Inflammatory macrophage (primary cell): ENCODE measurements at places on chromosomes 5 and 9.
A peak's percentile ranks its signal among the peaks of the same experiment; 100 is the strongest.

DNA sequence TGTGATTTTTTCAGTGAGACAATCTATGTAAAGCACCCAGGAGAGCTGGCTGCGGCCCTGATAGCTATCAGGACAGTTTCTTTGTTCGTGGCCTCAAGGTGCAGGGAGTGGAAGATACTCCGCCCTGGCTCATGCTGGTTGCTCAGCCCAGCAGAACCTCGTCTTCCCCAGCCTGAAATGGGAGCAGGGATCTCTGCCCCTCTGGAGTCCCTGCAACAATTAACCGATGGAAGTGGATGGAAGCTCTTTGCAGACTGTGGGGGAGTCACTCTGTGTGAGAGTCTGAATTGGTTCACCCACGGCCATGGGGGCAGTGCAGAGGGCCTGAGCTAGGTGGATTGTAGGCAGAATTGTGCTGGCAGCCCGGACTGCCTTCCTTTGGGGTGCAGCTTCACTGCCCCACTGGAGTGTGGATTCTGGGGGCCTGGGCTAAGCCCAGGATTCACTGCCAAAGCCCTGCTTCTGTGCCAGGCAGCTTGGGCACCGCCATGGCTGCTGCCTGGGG lies 2.8 kb downstream of the AIF1L start:
- DNase-seq = no peak

DNA sequence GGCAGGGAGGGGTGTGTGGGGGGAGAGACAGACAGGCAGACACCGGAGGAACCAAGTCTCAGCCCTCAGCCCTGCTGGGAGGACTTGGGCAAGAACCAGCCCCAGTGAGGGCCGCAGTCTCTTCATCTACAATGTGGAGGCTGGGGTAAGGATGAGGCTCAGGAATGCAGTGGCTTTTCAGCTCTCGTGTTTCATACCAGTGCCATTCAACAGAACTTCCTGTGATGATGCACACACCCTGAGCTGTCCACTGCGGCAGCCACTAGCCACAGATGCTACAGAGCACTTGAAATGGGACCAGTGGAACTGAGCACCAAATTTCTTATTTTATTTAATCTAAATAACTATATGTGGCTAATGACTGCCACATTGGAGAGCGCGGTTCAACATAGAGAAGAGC lies 10.7 kb downstream of the CAMK2A start:
- no peak for DNase-seq

GRCh38 chr9:101530076-101530711 lies 3.5 kb upstream of the RNF20 start:
- DNase-seq = peak; percentile 85

GRCh38 chr9:116423149-116423548 lies 264.0 kb upstream of the TRIM32 start:
- DNase-seq = no peak

GRCh38 chr9:137241490-137242268 lies 592 bp downstream of the TUBB4B start:
- DNase-seq = peak; percentile 50

GRCh38 chr5:107739661-107740060 lies 68.9 kb upstream of the EFNA5 start:
- no peak for DNase-seq

DNA sequence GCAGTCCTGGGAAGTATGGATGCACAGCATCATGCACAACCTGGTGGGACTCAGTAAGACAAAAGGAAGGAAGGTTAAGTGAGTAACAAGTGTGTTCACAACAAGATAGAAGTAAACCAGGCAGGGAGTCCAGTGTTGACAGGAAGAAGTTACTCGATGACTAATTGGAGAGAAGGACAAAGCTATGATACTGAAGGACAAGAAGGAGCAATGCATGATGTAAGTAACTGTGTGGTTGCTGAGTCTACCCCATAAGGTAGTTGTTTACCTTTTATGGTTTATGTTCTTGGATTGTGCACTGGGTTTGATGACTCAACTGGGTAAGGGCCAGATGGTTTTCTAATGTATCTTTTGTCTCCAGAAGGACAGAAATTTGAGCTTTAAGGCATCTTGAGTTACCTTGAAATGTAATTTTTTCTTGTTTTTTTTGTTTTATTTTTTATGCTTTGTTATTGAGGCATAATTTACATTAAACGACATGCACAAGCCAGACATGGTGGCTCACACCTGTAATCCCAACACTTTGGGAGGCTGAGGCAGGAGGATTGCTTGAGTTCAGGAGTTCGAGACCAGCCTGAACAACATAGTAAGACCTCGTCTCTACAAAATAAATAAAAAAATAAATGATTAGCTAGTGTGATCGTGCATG lies 89.2 kb upstream of the CAST start:
- no peak for DNase-seq

DNA sequence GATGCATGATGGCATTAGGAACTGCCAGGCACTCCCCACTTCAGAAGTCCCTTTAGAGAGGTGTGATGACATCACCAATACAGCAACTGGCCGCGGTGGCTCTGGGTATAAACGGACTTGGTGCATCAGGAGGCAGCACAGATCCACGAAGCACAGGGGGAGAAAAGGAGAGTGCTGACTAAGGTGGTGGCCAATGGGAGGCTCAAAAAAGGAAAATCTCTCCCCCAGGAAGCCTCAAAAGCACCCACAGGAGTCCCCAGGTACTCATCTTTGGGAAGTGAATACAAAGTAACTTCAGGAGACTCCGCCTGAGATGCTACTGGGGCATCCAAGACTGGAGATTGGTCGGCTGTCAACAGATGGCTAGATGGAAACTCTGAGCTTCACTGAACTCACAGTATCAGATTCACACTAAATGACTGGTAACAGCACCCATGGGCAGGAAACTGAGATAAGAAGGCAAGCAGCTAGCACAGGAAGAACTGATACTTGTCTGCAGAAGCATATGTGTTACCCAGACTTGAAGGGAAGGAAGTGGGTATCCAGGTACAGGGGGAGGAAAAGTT lies 7.6 kb downstream of the TTC39B start:
- no peak for DNase-seq

GRCh38 chr5:149320791-149321330 lies 24.4 kb upstream of the GRPEL2 start:
- DNase-seq = no peak

DNA sequence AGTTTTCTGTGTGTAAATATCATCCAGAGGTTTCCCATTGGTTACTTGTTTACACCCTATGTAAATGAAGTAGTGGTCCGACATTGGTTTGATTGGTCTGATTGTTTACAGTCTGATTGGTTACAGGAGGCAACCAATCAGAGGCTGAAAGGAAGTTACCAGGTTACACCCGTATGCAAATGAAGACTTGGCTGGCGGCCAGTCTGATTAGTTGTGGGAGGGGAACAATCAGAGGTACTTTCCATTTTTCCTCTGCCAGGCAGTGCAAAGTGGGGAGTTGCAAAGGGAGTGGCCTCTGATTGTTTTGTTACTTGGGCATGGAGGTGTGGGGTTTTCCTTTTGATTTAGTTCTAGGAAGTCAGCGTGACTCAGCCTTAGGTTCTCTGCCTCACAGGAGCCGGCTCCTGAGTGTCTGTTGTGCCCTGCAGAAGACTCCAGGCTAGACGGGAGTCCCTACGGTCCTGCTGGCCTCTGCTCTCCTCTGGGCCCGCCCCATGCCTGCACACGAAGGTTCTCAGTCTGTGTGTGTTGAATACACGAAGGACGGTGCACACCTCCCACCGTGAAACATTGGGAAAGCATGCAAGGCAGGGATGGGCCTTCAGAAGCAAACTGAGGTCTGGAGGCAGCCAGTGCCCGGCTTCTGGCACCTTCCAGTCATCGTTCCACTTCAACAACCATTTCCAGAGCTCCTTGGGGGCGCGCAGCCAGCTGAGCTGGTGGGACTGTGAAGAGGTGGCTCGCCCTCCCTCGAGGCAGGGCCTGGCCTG lies 42.9 kb downstream of the OLFM1 start:
- no peak for DNase-seq

DNA sequence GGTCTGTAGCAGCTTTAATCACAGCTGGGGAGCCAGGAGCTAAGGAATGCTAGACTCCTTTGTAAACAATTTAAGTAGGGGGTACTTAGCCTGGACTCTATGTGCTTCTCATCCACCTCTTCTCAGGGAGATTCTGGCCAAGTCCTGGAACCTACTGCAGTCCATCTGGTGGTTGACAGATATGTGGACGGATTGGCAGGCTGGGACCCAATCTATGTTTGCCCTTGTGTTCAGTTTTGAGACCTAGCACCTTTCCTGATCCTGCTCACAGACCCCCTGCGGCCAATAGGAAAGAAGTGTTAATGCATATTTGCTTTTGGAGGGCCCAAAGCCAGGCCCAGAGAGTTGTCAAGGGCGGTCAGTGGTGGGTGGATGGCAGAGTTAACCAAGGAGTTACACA lies 6.4 kb downstream of the SLC22A5 start:
- DNase-seq = no peak

GRCh38 chr9:18422296-18423036 lies 51.5 kb upstream of the ADAMTSL1 start:
- DNase-seq = no peak

- DNase-seq = no peak
Measured at GRCh38 chr9:21754741-21755140, 47.7 kb upstream of the MTAP start.

DNA sequence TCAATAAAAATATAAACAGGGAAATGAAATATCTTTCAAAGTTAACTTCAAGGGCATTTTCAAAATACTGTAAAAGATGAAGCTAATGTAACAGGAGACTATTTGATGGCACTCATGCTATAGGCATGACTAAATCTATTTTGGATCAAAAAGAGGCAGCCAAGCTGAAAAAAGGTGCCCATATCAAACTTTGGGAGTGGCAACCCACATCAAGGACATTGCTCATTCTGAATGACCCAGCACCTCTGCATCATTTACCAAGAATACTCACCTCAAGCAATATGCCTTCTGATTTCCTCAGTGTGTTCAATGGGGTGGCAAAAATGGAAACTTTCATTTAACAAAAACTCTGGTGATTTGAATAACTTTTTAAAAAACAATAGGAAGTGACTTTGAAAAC lies 853.3 kb downstream of the TLE1 start:
- DNase-seq = no peak

- DNase-seq = no peak
Measured at GRCh38 chr9:6460189-6460768, 47.3 kb downstream of the UHRF2 start.

DNA sequence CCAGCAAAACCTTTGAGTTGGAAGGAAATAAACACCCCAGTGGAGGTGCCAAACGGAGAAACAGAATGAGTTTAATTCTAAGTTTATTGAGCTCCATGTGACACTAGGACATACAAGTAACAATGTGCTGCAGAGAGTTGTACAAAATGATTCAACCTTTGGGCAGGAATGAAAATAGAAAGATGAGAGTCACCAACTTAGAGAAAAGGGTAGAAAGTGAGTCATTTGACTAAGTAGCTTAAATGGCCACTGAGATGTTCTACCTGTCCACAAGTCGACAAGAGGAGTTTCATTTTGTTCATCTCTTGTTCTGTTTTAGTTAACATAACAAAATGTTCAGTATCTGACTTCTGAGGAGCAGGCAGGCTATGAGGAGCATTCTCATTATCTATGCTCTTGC lies 284.7 kb downstream of the NR2F1-AS1 start:
- DNase-seq = no peak

- no peak for DNase-seq
Measured at GRCh38 chr5:58683567-58683966, 100.7 kb downstream of the RAB3C start.

- DNase-seq = no peak
Measured at GRCh38 chr9:74478606-74479005, 18.5 kb upstream of the RORB start.

DNA sequence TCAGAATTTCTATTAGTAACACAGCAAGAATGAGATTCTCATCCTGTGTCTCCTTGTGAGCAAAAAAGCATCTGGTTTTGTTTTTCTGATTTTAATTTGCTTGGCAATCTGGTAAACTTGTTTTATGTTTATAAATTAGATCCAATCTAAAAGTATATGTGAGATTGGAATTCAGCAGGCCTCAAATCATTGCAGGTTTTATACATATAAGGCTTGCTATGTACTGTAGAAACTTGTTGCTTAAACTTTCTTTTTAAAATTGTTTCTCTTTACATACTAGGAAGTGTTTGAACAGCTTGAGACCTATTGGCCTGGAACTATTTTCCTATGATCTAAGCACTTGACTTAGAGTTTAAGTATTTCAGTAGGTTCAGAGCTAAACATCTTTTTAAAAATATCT lies 1037.8 kb downstream of the NR2F1-AS1 start:
- DNase-seq = no peak

GRCh38 chr5:113489299-113489698 lies 1.0 kb upstream of the MCC start:
- peak; percentile 80 for DNase-seq

- DNase-seq = no peak
Measured at GRCh38 chr5:67059744-67060490, 136.7 kb downstream of the CD180 start.

DNA sequence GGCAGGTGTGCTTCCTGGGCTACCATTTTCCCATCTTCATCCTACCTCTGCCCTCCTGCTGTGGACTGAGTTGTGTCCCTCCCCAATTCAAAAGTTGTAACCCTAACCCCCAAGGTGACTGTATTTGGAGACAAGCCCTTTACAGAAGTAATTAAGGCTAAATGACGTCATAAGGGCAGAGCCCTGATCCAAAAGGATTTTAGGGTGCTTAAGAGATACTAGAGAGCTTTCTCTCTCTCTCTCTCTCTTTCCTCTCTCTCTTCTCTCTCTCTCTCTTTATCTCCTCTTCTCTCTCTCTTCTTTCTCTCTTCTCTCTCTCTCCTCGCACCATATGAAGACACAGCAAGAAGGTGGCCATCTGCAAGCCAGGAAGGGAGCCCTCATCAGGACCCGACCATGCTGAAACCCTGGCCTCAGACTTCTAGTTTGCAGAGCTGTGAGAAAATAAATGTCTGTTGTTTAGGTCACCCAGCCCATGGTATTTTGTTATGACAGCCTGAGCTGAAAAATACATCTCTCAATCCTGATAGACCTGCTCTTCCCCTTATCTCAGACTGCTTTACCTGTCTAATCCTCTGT lies 36.0 kb upstream of the TEX48 start:
- DNase-seq = no peak

DNA sequence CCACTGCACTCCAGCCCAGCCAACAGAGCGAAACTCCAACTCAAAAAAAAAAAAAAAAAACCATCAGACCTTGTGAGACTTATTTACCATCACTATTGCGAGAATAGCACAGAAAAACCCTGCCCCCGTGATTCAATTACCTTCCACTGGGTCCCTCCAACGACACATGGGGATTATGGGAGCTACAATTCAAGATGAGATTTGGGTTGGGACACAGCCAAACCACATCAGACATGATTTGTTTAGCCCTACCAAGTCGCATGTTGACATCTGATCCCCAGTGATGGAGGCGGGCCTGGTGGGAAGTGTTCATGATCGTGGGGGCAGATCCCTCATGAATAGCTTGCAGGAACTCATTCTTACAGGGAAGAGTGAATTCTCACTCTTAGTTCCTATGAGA lies 26.6 kb downstream of the MYO10 start:
- no peak for DNase-seq

DNA sequence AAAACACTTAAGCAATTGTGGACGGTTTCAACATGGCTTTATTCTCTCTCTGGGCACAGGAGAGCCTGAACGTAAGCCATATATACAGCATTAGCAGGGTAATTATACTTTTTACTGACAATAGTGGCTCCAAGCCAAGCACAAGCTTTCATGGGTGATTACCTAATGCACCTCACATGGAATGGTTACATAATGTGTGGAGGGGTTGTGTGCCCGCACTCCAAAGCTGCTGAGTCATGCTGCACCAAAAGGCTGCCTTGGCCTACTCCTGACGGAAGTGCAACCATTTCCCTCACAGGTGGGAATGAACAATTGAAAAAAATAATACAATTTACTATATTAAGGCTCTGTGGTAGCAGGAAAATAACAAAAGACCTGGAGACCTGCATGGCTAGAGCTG lies 86.5 kb upstream of the ATP10B start:
- DNase-seq = peak; percentile 49
